ENCODE measurements at places on chromosomes 7 and 10. TPM values are rescaled to one million over a fixed set of nuclear protein-coding genes. Genes with fewer than 3 reads are reported as not detected.

TMEM184A gene
- total RNA-seq, result not detected

GPR146 gene
- total RNA-seq, result 1.6 TPM

- no peak overlapping the region for H3K27ac ChIP-seq
- H3K36me3 ChIP-seq, result no peaks in the 10 kb centered on the region
- no peak for DNase-seq
- H3K27me3 ChIP-seq, result peaks cover 1% of the 10 kb centered on the region
- H3K4me3 ChIP-seq, result no peak overlapping the region
- no peaks in the 10 kb centered on the region for H3K4me1 ChIP-seq
Measured at GRCh38 chr7:152968514-152968913, 209.0 kb downstream of the ACTR3B start.

GRCh38 chr10:22218448-22218847, 633 bp upstream of the EBLN1 start:
- H3K27ac ChIP-seq, result no peak overlapping the region
- H3K27me3 ChIP-seq, result peaks cover 7% of the 10 kb centered on the region
- no peaks in the 10 kb centered on the region for H3K36me3 ChIP-seq
- no peak overlapping the region for H3K4me3 ChIP-seq
- no peak for DNase-seq

DNA sequence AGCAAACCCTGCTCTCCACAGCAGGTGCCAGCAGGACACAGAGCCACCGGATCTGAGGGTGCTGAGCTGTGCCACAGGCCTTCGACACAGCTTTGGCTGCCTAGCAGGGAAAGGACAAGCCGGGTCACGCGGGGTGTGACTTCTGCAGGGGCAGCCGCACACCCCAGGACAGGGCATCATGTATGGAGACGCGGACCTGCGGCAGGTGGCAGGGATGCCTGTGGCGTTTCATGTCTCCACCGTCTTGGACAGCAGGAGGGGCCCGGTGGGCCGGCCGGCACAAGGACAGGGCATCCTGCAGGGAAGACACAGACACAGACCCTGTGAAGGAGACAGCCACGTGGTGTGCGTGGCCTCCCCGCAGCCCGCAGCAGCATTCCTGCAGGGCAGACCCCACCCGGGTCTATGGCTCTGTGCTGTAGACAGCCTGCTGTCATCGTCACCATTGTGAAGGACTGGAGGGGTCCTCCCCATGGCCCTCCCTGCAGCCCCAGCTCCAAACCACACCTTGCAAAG, 109.2 kb downstream of the PDGFA start:
- DNase-seq, result no peak
- H3K4me1 ChIP-seq, result no peaks in the 10 kb centered on the region
- peaks cover 5% of the 10 kb centered on the region for H3K27me3 ChIP-seq
- no peak overlapping the region for H3K27ac ChIP-seq

GRCh38 chr7:155456738-155457543, 988 bp upstream of the EN2 start:
- peak; percentile 56 for DNase-seq
- no peaks in the 10 kb centered on the region for H3K36me3 ChIP-seq
- H3K27ac ChIP-seq, result no peak overlapping the region
- H3K4me1 ChIP-seq, result peaks cover 27% of the 10 kb centered on the region
- peak overlapping the region; percentile 56 for H3K4me3 ChIP-seq

MSMB gene
- total RNA-seq, result not detected

GRCh38 chr10:42640610-42641229, 2.4 kb upstream of the ZNF33B start:
- H3K4me3 ChIP-seq, result no peak overlapping the region
- no peak overlapping the region for H3K27ac ChIP-seq
- H3K36me3 ChIP-seq, result peaks cover 4% of the 10 kb centered on the region
- H3K4me1 ChIP-seq, result peaks cover 18% of the 10 kb centered on the region
- no peaks in the 10 kb centered on the region for H3K27me3 ChIP-seq

DNA sequence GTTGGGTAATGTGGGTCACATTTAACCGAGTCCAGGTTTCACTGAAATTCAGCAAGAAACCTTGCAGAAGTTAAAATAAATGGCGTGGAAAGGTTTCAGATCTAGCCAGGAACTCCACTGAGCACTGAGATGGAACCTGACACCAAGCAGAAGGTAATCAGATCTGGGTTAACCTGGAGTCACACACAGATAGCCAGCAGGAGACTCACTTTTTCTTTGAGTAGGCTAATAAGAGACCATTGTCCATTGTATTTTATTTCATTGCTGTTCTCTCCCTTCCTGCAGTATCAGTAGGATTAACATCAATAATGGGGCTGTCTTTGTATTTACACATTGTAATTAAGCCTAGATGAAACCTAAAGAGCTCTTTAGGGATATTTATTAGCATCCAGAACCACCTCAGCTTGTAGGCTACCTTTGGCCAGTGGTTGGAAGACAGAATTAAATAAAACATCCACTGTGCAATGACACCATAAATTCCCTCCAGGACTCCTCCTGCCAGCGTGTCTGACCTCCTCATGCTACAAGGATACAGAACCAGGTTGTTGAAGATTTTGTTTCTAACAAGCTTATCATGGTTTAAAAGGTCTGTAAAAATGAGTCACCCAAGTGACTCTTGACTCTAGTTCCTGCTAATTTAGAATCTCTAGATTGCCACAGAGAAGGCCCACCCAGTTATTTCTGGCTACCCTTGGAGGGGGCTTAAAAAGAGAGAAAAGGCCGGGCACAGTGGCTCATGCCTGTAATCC, 151.1 kb downstream of the SORCS1 start:
- no peak overlapping the region for H3K4me3 ChIP-seq
- H3K27me3 ChIP-seq, result no peaks in the 10 kb centered on the region
- no peak overlapping the region for H3K27ac ChIP-seq
- no peaks in the 10 kb centered on the region for H3K4me1 ChIP-seq

- DNase-seq, result no peak
- H3K27me3 ChIP-seq, result no peaks in the 10 kb centered on the region
- peaks cover 29% of the 10 kb centered on the region for H3K4me1 ChIP-seq
Measured at GRCh38 chr7:27775782-27776181, 35.8 kb downstream of the TAX1BP1 start.

GRCh38 chr7:128425850-128426249, 16.1 kb upstream of the IMPDH1 start:
- peak; percentile 89 for DNase-seq
- H3K4me3 ChIP-seq, result no peak overlapping the region
- no peaks in the 10 kb centered on the region for H3K36me3 ChIP-seq
- no peaks in the 10 kb centered on the region for H3K4me1 ChIP-seq

GRCh38 chr10:15738270-15738925, 18.7 kb upstream of the ITGA8 start:
- H3K4me3 ChIP-seq, result no peak overlapping the region
- H3K27ac ChIP-seq, result no peak overlapping the region
- H3K4me1 ChIP-seq, result no peaks in the 10 kb centered on the region

DNA sequence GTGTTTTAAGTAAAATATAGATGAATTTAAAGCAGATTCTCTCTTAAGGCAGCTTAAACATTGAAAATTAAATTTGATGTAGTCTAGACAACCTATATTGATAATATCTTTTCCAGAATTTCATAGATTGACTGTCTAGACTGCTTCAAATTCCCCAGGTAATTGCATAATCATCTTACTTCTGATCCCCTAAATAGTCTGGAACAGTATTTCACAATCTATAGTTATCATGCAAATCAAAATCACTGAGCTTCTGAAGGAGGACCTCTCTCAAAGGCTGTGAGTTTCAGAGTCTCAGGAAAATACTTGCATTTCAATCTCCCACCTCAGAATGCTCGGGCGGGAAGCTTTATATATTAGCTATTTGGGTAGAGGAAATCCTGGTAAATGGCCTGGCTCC, 87.3 kb downstream of the SEMA3A start:
- no peak overlapping the region for H3K4me3 ChIP-seq
- H3K27ac ChIP-seq, result no peak overlapping the region
- H3K4me1 ChIP-seq, result no peaks in the 10 kb centered on the region
- no peaks in the 10 kb centered on the region for H3K36me3 ChIP-seq

DNA sequence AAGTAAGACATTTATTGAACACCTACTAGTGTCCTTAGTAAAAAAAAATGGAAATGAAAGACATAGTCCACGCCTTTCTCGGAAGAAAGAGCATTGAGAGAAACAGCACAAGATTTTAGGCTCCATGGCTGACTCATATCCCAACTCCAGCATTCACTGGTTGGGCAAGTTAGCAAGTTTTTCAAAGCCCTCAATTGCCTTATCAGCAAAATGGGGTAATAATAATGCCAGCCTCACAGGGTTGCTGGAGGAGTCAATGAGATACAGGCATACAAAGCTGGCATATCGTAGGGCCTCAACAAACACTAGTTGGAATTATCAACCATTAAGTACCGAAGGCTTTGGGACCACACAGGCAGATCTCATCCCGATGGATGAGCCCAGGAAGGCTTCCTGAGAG, 4.0 kb downstream of the HSPA12A start:
- H3K4me1 ChIP-seq, result no peaks in the 10 kb centered on the region
- no peaks in the 10 kb centered on the region for H3K36me3 ChIP-seq
- DNase-seq, result no peak
- H3K4me3 ChIP-seq, result no peak overlapping the region

EGFR gene
- not detected for total RNA-seq

DNA sequence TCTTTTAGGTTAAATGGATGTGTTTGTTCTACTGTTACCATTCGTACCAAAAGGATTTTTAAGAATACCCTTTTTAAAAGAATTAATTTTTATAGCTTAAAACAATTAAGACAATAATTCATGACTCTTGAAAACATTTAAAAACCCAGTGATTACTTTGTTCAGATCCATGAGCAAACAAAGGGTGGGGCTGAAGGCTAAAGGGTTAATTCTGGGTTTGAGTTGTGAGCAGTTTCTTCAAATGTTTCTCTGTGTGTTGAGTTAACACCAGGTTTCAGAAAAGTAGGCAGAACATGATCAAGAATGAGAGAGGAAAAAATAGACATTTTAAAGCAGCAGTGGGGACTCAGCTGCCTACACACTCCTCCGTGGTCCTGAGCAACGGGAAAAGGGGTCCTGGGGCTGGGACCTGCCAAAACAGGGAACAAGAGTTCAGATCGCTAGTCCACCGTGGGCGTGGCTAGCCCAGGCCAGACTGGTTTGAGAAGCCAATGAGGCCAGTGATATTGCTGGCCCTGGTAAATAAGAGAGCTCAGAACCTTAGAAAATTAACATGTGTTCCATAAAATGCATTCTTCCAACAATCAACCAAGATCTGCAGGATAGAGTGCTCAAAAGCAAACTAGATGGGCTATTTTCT, 14.9 kb upstream of the EZH2 start:
- DNase-seq, result no peak
- H3K4me1 ChIP-seq, result peaks cover 14% of the 10 kb centered on the region
- H3K4me3 ChIP-seq, result no peak overlapping the region
- H3K36me3 ChIP-seq, result no peaks in the 10 kb centered on the region
- H3K27me3 ChIP-seq, result peaks cover 2% of the 10 kb centered on the region

DNA sequence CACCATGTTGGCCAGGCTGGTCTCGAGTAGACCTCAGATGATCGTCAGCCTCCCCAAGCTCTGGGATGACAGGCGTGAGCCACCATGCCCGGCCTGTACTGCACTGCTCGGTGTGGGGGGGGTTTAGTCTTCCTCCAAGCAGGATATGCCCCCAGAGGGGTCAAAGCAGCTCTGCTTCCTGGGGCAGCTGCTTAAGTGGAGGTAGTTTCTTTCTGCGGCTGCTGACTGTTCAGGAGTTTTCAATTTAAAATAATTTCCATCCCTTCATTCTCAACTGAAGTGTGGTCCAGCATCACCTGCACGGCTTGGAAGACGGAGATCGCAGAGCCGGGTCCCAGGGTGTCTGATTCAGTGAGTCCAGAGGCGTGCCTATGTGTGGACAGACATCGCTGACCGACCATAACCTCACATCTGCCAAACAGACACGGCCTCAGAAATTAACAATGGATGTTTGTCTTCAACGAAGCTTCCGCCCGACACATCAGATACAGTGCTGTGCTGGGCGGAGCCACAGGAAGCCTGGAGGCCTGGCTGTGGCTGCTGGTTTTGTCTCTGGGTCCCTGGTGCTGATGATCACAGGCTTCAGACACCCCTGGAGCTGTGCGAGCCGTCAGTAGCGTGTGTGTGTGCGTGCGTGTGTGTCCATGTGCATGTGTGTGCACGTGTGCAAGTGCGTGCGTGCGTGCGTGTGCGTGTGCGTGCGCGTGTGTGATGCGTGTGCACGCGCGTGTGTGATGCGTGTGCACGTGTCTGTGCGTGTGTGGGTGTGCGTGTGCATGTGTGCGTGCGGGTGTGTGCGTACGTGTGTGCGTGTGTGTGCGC, 226.5 kb upstream of the PITRM1 start:
- peaks cover 2% of the 10 kb centered on the region for H3K4me1 ChIP-seq
- no peaks in the 10 kb centered on the region for H3K36me3 ChIP-seq
- H3K4me3 ChIP-seq, result no peak overlapping the region
- no peak for DNase-seq

- H3K27ac ChIP-seq, result no peak overlapping the region
- no peak overlapping the region for H3K4me3 ChIP-seq
- H3K4me1 ChIP-seq, result no peaks in the 10 kb centered on the region
- no peak for DNase-seq
- H3K36me3 ChIP-seq, result peaks cover 66% of the 10 kb centered on the region
Measured at GRCh38 chr7:156703773-156704482, 63.4 kb downstream of the RNF32 start.
